ENCODE measurements at places on chromosomes 7 and 10.

DNA sequence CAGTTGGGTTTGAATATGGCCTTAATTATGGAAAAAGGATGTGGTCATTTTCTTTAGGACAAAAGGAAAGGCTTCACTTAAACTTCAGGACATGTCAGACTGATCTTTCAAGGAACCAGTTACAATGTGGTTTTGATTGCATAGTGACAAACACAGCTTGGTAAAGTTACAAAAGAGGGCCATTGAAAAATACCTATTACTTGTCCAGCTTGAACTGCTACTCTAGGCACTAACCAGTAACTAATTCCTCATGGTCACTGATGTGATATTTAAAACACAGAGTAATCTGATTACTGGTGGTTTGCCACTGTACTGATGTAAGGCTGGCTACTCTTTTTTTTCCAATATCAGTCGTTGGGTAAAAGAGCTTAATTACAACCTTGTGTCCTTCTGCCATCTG, 22.6 kb downstream of the TES start:
- DNase-seq: no peak

GRCh38 chr7:9709216-9709615, 1264.5 kb upstream of the PHF14 start:
- DNase-seq: no peak

DNA sequence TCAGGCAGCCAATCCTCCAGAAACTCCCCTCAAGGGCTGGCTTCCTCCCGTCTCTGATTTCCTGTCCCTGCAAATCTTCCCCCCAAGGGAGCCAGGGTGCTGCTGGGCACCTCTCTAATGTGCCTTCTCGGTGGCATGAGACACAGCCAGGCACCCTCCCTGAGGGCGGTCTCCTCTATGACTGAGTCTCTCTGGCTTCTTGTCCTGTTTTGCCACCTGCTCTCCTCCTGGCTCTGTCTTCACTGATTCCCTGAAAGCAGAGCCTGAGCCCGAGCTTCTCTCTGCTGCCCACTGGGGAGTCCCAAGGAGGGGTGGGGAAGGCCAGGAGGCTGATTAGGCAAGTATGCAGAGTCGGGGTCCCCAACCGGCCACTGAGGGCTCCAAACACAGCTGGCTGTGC, 60.4 kb upstream of the INSIG1 start:
- DNase-seq: no peak

GRCh38 chr10:76126607-76127527, 695.4 kb downstream of the LRMDA start:
- no peak for DNase-seq

GRCh38 chr7:77351539-77352004, 64.6 kb downstream of the GSAP start:
- DNase-seq: peak; percentile 26

Measured in left ventricle myocardium superior (tissue), 1 donor.